ENCODE measurements at places on chromosomes 2 and 18. TPM values are rescaled to one million over a fixed set of nuclear protein-coding genes. Genes with fewer than 3 reads are reported as not detected.

The MOCOS gene
- 0.08 TPM for total RNA-seq

DNA sequence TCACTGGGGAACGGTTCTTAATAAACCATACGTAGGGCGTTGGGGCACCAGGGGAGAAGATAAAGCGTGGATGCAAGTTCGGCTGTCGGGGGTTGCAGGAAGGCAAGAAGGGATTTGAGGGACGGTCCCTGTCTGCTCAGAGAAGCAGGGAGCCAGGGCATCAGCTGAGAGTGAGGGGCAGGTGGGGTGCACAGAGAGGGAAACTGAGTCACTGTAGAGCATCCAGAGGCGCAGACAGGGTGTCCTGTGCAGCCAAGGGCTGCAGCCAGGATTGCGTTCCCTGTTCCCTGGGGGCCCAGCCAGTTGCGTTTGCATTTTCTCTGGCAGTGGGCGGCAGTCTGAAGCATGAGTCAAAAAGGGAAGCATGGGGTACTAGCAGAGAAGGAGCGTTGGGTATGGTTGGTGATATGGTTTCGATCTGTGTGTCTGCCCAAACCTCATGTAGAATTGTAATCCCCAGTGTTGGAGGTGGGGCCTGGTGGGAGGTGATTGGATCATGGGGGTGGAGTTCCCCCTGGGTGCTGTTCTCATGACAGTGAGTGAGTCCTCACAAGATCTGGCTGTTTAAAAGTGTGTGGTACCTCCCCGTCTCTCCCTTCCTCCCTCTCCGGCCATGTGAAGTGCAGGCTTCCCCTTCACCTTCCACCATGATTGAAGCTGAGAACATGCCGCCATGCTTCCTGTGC, 202.9 kb downstream of the NDUFA10 start:
- no peak for DNase-seq
- no peak overlapping the region for H3K27ac ChIP-seq
- peaks cover 7% of the 10 kb centered on the region for H3K4me1 ChIP-seq
- peaks cover 14% of the 10 kb centered on the region for H3K27me3 ChIP-seq
- H3K4me3 ChIP-seq, result no peak overlapping the region

- H3K4me1 ChIP-seq, result no peaks in the 10 kb centered on the region
- no peak overlapping the region for H3K4me3 ChIP-seq
Observed at GRCh38 chr2:54716375-54716774, 7.1 kb upstream of the EML6 start.

- no peak overlapping the region for H3K27ac ChIP-seq
- no peaks in the 10 kb centered on the region for H3K27me3 ChIP-seq
- peaks cover 8% of the 10 kb centered on the region for H3K4me1 ChIP-seq
- no peak for DNase-seq
Observed at GRCh38 chr2:105384861-105385260, 14.0 kb downstream of the FHL2 start.

GRCh38 chr2:200748779-200749178, 62.9 kb upstream of the BZW1 start:
- peaks cover 8% of the 10 kb centered on the region for H3K27me3 ChIP-seq
- H3K27ac ChIP-seq, result no peak overlapping the region
- no peak for DNase-seq
- no peaks in the 10 kb centered on the region for H3K4me1 ChIP-seq
- no peaks in the 10 kb centered on the region for H3K36me3 ChIP-seq

GRCh38 chr2:144682248-144682647, 162.3 kb upstream of the ZEB2 start:
- no peaks in the 10 kb centered on the region for H3K4me1 ChIP-seq
- DNase-seq, result no peak
- no peak overlapping the region for H3K4me3 ChIP-seq

The MC2R gene
- not detected for total RNA-seq

GRCh38 chr2:238689331-238689730, 158.6 kb upstream of the TWIST2 start:
- H3K4me3 ChIP-seq, result no peak overlapping the region
- H3K36me3 ChIP-seq, result no peaks in the 10 kb centered on the region
- H3K4me1 ChIP-seq, result no peaks in the 10 kb centered on the region
- DNase-seq, result no peak
- peaks cover 23% of the 10 kb centered on the region for H3K27me3 ChIP-seq
- no peak overlapping the region for H3K27ac ChIP-seq

- no peaks in the 10 kb centered on the region for H3K27me3 ChIP-seq
- H3K4me1 ChIP-seq, result no peaks in the 10 kb centered on the region
- no peak overlapping the region for H3K27ac ChIP-seq
- no peak for DNase-seq
Observed at GRCh38 chr2:16971722-16972234, 306.1 kb upstream of the CYRIA start.

The AQP4 gene
- not detected for total RNA-seq

The ASPRV1 gene
- total RNA-seq, result 2.8 TPM

DNA sequence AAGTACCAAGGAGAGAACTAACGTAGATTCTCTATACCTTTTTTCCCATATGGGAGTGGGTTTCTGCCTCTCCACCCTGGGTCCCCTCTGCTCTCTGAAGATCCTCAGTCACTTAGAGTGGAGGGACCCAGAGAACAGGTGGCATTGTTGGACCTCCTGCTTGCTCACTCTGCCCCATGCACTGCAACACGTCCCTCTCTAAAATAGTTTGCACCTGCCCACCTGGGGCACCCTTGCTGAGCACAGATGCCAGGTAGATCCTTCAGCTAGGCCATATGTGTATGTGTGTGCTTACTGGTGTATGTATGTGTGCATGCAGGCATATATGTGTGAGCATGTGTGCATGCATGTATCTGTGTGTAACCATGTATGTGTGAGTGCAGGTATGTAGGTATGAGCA, 2.2 kb downstream of the IL36RN start:
- peaks cover 4% of the 10 kb centered on the region for H3K27me3 ChIP-seq
- no peak overlapping the region for H3K27ac ChIP-seq
- no peak for DNase-seq
- no peaks in the 10 kb centered on the region for H3K36me3 ChIP-seq
- peaks cover 4% of the 10 kb centered on the region for H3K4me1 ChIP-seq
- no peak overlapping the region for H3K4me3 ChIP-seq
